ENCODE measurements at places on chromosomes 7 and 10.

- no peak for DNase-seq
These were observed 2.2 kb downstream of the FASTK start for GRCh38 chr7:151078233-151079040.

DNA sequence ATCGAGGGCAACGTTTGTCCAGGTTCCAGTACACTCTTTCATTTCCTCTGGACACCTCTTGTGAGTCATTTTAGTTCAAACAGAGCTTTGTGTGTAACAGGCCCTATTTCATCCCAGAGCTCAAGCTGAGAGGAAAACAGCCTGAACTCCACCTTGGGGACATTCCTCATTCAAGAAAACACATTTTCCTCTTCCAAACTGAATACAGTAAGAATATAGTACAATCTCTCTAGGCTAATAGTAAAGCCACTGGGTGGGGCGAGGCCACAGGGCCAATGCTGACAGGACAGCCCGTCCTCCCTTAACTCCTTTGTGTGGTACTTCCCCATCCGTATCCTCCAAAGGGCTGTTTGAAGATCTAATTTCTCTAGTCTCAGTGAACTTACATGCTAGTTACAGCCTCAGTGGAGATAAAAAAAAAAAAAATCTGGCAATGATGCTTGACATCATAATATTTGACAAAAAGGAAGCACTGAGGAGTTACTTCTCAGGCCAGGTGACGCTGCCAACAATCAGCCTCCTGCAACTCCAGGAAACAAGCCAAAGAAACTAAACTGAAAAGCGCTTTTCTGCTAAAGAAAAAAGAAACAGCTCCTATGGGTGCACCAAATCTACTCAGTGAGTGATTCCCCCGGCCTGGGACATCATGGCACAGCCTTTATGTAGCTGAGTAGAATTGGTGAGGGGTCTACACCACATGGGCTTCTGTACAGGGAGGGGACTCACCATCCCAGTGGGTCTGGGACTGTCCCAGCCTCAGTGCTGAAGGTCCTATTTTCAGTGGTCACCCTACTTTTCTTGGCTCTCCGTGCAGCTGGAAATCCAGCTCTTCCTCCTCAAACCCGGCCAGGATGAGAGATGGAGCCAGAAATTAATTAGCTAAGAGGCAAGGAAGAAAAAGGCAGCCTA, 238.2 kb upstream of the NEBL start:
- DNase-seq, result no peak

DNA sequence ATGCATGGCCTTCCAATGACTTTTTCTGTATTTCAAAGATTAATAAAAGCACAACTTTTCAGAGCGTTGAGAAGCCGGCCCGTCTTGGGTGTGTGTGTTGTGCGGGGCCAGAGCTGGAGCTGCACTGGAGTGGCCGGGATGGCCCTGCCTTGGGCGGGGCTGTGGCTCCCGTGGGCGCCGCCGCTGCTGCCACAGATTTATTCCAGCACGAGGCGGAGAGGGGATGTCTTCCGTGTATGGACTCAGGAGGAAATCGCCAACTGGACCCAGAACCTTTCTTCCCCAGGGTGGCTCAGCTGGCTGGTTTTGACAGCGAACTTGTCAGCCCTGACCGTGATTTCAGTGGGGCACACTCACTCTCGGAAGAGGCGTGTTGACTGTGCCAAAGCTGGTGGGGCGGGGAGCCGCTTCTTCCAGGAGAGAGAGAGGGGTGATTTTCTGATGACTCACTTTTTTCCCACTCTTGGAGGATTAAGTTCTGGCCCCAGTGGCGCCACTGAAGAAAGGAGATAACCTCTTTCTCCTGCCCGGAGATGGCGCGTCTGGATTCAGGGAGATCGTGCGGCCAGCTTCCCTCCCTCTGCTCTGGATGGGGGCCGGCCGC, 72.4 kb downstream of the DNAJB6 start:
- DNase-seq, result no peak

GRCh38 chr7:14483663-14484062, 418.9 kb downstream of the DGKB start:
- DNase-seq, result no peak

All from esophagus squamous epithelium (tissue), 5 donors.